ENCODE measurements at places on chromosomes 11 and 22.
A peak's percentile ranks its signal among the peaks of the same experiment; 100 is the strongest.

GRCh38 chr11:795634-796564 is 2.2 kb downstream of the SLC25A22 start:
- DNase-seq: peak; percentile 96

GRCh38 chr22:44364751-44365130 is 52.0 kb upstream of the SHISAL1 start:
- DNase-seq: no peak

GRCh38 chr11:109043315-109043714 is 378.4 kb downstream of the DDX10 start:
- DNase-seq: peak; percentile 6

DNA sequence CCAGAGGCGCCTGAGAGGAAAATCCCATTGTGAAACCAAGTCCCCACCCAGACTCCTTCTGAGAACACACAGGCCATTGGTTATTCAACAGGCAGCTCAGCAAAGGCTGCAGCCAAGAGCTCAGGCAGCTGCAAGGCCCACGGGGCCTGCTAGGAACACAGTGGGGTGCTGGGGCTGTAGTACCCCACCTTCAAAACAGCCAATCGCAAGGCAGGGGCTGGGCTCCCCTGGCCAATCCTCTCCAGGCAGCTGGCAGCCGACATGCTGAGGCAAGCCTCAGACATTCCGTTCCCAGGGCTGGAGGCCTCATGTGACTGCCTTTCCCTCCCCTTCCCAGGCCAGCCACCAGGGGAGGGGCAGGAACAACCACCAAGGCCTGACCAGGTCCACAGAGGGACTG is 6.6 kb downstream of the PRODH start:
- DNase-seq: no peak

DNA sequence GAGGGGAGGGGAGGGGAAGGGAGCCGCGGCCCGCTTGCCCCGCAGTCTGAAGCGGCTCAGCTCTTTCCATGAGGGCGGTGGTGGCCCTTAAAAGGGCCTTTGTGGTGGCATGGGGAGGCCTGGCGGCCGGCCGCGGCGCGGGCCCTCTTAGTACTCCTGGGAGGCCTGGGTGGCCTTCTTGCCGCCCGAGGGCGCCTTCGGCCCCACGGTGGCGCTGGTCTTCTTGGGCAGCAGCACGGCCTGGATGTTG is 6.9 kb downstream of the DPAGT1 start:
- peak; percentile 81 for DNase-seq

DNA sequence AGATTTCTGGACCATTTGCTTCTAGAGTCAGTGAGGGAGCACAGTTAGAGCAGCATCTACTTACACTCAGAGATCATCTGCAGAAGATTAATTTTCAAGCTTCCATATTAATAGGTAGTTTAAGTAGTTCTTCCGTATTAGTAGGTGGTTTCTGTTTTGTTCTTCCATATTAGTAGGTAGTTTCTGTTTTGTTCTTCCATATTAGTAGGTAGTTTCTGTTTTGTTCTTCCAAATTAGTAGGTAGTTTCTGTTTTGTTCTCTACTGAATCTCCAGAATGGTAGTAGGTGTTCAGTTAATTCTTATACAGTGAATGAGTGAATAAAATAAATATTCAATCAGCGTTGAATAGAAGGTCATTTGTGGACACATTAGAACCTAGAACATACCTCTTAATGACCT is 175.7 kb downstream of the TMEM135 start:
- DNase-seq: peak; percentile 2

- DNase-seq: no peak
These were observed 12.7 kb upstream of the UVRAG start for GRCh38 chr11:75802021-75802912.

DNA sequence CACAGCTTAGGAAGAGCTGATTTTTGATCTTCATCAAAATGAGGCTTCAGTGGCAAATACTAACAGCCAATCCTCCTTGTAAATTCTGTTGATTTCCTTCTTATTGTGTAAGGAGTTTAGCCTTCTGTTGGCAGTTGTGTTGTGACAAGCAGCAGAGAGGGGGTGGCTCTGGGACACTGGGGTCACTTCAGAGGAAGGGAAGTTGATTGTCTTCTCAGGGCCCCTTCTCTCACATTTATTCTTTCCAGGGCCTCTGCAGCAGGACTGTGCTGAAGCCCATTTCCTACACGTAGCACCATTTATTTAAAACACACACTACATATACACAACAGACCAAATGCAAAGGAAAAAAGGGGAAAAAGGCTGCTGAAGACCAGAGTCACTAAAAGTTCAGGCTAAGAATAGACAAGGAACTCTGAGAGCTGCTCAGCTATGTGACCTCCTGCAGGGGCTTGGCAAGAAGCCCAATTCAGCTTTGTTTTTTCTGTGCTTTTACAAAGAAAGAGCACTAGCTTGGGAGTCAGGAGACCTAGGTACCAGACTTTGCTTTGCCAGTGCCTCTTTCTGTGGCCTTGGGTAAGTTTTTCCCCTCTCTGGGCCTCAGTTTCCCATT is 28.3 kb upstream of the UPB1 start:
- DNase-seq: no peak

DNA sequence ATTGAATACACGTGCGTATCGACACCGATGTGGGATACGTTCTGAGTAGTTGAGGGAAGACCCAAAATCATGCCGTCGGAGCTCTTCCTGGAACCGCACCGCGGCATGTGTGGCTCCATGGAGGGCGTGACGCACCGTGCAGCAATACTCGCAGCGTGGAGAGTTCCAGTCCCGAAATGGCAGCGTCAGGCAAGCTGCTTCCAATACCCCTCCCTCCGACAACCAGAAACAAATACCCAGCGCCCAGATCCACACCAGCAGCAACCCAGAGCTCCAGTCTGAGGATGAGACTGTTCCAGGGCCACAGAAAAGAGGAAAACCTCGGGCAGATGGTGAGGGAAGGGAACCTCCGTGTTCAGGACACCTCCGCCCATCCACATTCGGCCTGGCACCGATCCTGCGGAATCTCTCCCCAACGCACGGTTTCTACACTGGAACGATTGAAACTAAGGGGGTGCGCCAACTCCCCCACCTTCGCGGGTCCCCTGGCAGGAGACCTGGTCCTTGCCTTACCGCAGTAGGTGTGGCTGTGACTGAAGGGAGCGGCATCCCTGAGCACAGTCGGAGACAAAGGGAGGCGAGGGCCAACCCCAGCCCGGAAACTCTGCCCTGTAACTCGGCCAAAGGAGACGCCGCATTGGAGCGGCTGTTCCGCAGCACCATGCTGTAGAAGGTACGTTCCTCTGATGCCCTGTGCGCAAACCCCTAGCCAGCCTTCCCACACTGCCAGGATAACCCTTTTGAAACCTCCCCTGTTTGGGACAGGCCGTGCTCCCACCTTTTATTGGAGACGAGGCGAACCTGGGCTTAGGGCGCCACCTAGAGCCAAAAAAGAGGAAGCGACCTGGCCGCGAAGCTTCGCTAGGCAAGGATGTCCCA is 28.2 kb downstream of the DBX1 start:
- DNase-seq: peak; percentile 57

- no peak for DNase-seq
These were observed 217.7 kb upstream of the CTSC start for GRCh38 chr11:88555018-88555828.

DNA sequence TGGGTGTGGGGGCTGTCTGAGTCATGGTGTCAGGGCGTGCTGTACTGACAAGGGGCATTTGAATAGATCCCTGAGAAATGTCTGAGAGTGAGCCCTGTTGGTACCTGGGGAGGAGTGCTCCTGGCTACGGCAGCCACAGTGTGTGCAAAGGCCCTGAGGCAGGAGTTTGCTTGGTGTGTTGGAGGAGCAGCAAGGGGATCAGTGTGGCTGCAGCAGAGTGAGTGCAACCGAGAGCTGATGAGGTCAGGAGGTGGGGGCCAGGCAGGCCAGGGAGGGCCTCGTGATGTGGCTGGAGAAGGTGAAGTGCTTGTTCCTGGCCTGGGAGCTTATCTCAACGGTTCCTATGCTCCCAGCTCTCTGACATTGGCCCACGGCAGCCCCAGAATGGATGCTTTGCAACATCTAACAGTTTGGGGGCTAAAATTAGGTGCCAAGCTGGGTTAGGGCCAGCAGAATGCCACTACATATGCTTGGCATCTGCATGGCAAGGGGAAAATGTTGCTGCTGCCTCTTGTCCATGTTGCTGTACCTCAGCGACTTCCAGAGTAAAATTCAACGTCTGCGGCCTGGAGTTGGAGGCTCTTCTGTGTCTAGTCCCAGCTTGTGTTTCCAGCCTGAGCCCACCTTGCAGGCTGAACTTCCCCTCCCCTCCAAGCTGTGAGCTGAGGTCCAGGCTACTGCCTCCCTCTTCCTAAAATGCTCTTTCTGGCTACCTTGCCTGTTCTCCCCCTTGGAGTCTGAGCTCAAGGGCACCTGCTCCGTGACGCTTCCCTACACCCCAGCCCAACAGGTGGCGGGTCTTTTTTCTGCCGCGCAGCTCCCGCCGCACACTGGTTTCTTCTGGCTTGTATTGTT is 48.2 kb upstream of the MYEOV start:
- no peak for DNase-seq
